ENCODE measurements at places on chromosomes 1 and 21.

GRCh38 chr1:45569962-45570581 is 13.8 kb upstream of the NASP start:
- DNase-seq = no peak

DNA sequence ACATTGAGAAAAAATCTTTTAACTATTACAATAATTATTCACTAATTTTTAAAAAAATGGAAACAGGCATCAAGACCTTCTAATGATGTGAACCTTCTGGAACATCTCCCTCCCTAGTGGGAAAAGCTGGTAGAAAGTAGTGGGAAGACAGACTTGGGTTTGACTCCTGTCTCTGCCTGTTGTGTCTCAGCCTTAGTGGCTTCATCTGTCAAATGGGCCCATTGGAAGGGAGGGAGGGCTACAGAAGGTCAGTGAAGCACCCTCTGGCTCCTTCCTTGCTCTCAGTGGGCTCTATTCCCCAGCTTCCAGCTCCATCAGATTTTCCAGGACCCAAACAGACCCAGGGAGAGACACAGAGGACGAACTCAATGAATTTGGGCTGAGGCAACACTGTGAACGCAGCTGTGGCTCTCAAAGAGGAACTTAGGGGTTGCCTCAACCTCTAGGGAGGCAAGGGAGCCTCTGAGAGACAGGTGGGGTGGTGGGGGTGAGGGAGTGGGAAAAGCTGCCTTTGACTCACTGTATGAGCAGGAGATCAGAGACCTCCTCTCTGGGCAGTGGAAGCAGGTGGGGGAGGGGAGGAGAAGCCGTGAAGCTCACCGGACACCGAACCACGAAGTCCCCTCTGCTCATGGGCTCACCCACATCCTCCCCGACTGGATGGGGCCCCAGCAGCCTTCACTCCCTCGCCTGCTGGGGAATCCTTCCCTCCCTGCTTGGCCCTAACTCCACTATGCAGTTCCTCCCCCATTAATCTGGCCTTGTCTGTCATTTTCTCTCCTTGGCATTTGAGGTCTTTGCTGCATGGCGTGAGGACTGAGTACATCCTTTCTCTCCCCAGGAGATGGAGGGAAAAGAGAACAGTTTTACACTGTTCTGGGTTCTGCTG is 4.5 kb downstream of the CNR2 start:
- no peak for DNase-seq

- no peak for DNase-seq
These were observed 55.1 kb downstream of the COL18A1 start for GRCh38 chr21:45460011-45460565.

- no peak for DNase-seq
These were observed 888 bp upstream of the COL18A1 start for GRCh38 chr21:45403825-45404729.

- no peak for DNase-seq
These were observed 579.3 kb upstream of the ADGRL4 start for GRCh38 chr1:79585801-79586200.

- no peak for DNase-seq
These were observed at the start of gene SYT14 for GRCh38 chr1:209937996-209938959. Gene SYT14 (plus strand): TSS chr1:209938217. CDS start chr1:209938265, 48 bp downstream.

DNA sequence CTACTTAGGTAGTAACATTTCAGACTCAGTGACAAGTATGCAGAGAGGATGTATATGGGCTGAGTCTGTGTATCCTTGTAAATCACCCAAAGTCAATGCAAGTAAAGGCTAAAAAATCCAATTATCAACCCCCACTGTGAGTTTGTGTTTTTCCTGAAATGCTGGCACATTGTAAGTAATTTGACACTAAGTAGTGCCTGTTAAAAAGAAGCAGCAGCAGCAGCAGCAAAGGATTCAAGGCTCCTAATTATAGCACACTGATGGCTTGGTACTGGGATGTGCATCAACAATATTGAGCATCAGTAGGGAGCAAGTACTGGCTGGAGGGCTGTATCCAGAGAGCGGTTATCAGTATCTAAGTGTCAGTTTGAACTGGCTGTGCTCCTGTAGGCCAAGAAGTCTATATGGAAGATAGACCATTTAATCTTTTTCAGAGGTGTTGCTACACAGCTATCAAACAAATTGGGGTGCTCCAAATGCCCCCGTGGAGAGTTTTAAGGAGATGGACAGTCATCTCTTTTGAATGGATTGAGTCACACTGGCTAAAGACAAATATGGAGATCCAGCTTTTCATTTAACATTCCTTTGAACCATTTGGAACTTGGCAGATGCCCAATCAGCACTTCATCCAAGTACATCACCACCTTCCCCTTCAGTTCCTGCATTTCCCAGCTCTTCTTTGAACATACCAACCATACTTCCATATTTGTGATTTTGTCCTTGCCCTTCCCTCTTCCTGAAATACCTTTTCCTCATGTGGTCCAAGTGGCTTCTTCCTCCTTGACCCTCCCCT is 241.2 kb upstream of the ST6GALNAC5 start:
- no peak for DNase-seq

DNA sequence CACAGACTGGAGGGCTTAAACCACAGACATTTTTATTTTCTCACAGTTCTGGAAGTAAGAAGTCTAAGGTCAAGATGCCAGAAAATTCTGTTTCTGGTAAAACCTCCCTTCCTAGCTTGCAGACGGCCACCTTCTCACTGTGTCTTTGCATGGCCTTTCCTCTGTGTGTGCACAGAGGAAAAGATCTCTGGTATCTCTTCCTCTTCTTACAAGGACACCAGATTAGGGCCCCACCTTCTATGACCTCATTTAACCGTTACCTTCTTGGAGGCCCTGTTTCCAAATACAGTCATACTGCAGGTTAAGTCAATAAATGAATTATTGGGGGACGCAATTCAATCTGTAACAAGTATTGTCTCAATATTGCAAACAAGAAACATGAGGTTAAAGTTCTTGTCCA is 63.0 kb upstream of the PRDX6 start:
- DNase-seq = no peak

GRCh38 chr1:25991937-25992688 is 5.8 kb downstream of the PAFAH2 start:
- no peak for DNase-seq

DNA sequence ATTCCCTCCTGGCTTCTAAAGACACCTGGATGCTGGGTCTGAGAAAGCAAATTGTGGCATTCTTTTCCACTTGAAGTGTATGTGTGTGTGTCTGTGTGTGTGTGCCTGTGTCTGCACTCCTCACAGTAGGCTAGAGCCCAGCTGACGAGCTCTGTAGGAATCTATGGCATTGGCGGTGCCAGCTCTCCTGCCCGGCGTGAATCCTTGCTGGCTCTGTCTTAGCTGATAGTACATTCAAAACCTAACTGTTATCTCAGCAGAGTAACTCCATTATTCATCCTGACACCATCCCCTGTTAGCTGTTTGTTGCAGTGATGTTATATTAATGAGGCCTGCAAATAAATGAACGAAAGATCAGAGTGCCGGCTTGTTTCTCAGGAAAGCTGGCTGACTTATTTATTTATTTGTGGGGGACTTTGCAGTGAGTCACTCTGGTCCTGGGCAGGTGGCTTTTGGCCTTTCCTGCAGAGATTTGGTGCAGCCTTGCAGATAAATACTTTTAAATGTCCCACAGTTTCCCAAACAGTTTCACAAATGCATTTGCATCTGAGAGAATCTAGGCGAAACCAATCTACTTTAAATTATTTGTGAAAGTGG is 160.6 kb upstream of the CD34 start:
- DNase-seq = no peak

DNA sequence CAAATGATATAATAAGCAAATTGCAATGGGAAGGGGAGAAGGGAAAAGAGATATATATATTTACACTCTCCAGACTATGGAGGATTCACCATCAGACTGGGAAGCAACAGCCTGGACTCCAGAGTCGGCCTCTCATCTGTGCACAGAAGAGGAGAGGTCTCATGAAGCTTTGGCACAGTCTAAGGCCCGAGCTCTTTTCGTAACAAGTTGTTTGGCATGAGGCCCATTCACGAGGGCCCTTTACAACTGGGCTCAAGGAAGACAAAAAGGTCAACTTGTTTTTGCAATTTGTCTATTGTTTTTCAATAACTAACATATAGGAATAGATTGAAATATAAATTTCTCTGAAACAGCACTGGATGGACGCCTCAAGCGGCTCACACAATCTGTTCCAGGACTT is 66.7 kb upstream of the AJAP1 start:
- DNase-seq = no peak

DNA sequence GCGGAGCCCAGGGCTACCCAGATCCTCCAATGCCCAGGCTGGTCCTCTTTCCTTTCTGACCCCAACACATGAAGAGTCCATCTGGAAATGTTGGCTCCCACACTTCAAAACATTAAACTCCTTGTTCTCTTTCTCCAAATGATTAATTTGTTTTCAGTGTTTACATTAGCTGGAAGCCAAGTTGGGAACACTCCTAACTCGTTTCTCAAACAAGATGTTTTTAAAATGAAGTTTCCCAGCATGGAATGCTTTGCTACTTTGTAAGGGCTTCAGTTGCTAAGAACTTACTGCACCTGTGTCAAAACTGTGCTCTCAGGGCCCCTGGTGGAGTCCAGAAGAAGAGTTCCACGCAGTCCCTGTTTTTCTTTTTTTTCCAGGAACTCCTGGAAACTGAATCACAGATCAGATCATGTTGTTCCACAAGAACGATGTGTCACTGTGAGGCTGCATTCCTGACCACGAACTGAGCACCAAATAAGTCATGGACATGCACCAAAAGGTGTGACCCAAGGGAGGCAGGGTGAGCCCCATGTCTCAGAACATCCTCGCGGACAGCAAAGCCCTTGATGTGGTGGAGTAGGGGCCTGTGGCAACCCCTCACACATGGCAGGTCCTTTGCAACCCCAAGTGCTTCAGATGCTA is 257.3 kb downstream of the KCNJ6 start:
- DNase-seq = peak; percentile 40

DNA sequence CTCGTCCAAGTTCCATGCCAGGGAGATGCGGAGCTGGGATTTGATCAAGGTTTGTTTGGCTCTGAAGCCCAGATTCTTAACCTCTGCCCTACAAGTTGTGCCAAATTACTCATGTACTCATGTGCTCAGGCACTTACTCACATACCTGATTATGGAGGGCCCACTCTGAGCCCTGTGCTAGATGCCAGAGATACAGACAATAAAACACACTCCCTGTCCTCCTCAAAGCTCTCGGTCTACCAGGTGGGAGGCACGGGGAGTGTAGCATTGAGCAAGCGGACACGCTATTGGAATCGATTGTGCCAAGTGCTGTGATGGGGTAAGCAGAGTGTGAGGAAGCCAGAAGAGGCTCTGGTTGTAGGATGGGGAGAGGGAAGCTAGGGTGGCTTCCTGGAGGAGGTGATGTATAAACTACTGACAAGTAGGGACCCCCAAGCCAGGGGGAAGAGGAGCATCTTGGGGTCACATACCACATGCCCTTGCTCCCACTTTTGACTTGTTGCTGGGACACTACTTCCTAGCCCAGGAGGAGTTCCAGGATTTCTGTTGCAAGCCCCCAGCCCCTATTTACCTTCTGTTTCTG is 49.8 kb upstream of the IFNLR1 start:
- no peak for DNase-seq

DNA sequence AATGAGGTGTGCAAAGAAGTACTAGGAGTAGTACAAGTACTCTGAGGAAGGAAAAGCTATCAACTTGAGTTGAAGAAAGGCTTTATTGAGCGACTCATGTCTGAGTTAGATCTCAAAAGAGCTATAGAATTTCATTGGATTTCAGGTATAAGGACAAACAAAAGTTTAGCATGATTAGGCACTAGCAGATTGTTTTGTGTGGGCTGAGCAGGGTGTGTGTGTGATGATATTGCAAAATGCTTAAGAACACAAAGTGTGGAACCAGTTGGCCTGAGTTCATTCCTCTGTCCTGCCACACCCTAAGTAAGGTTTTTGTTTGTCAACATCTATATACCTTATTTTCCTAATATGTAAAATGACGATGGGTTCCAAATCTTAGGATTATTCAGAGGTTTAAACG is 158.9 kb downstream of the KCNK2 start:
- DNase-seq = no peak

Measured in non-pigmented ciliary epithelial cell (primary cell).